Stimulated activated CD4-positive, alpha-beta T cell treated with anti-CD3 and anti-CD28 coated beads, TNF-alpha, amount 100 ng/mL, for 1 hour (primary cell): ENCODE measurements at places on chromosomes 1 and 21.

DNA sequence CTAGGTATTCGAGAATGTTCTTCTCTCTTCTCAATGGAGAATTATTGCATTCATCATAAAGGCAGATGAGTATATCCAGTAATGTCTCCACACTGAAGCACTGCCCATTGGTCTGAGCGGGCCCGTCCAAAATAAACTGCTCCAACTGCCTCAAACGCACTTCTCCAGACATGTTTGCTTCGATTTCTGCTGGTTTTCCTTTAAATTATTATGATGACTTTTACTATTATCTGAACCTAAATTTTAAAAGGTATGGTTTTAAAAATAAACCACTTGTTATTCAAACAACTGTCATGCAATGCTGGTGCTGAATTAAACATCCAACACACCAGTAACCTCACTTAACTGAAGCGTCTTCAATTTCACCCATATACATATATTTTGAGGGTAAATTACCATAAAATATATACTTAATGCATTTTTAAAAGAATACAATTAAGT, 1.3 kb downstream of the CDC42BPA start:
- DNase-seq, result no peak

- no peak for DNase-seq
Observed at GRCh38 chr1:66351913-66352312, 182.0 kb upstream of the SGIP1 start.

DNA sequence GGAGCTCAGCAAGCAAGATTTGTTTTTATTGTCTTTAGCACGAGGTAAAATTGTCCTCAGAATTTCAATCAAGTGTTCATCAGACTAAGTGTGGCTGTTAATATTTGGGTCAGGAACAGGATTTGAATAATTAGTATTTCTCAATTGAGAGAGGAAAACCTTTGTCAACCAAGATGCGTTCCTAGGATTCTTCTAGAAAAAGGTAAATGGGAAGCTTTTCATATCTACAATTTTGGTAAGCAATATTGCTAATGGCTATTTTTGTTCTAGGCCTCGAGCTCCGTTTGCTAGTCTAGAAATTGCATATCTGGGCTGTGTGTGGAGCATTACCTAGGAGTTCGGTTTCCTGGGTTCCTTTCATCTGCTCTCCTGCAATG, 4.1 kb upstream of the PIGV start:
- DNase-seq, result no peak

DNA sequence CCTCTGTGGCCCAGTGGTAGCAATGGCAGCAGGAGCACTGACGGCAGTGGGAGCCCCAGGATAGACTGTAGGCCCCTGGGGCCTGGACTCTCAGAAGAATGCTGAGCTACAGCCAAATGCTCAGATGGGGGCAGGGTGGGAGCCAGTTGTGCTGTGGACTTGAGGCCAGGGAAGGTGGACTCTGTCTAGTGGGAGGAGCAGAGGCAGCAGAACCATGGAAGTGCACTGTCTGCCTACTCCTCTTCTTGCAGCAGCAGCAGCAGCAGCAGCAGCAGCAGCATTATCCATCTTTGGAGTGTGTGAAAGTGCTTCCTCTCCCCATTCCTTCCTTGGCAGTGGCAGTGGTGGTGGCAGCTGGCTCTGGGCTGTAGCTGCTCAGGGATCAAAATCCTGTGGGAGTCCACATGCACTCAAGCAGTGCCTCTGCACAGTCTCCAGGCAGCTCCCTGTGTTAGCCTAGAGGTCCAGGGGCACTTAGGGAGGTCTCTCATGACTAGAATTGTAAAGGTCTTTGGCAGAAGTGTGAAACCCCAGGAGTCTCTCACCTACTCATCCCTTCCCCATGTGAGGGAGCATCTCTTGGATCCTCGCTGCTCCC, 917.9 kb upstream of the B3GALT2 start:
- DNase-seq, result no peak

- DNase-seq, result no peak
Observed at GRCh38 chr1:54666333-54666732, 24.7 kb downstream of the MROH7 start.

DNA sequence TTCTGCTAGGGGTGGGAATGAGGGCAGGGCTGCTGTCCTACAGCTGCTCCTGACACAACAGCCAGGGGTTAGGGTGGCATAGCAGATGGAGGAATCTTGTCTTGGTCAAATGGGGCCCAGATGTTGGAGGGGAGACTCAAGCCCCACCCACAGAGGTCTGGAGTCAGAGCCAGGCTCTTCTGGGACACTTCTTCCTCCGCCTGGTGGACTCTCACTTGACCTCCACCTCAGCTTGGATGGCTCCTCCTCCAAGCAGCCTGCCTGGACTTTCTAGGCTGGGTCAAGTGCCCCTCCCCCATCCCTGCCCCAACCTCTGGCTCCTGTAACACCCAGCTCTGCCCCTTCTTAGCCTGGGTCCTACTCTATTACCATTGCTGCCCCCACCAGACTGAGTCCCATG, 35.5 kb downstream of the EPHA2 start:
- no peak for DNase-seq

DNA sequence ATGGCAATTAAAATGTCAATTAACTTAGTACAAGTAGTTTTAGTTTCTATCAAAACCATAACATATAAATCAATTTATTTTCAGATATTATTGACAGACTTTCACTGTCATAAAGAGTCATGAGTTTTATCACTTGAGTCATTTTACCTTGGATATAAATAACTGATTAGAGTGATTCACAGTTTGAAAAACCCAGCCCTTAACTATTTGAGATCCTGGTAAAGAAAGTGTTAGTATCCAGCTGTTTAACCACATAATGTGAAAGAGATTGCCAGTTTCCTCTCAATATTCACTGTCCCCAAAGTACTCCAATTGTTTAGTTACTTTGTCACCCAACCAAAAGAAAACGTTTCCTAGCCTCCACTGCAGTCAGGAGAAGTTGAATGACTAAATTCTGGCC, 91.3 kb downstream of the UCHL5 start:
- no peak for DNase-seq

DNA sequence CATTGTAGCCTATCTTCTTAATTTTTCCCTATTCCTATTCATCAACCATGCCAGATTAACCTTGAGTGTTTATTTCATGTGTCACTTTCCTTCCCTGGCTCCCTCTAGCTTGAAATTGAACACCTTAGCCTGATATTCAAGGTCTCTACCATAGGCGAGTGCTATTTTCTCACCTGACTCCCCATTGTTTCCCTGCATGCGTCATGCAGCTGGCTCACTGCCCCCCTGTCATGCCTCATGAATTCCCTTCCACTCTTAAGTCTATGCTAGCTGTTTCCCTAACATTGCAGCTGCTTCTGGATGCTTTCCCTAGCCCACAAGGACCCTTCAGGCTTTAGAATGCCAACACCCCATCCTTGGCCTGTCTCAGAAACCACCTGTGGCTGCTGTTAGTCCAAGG, 56.7 kb upstream of the CD1D start:
- no peak for DNase-seq

- DNase-seq, result no peak
Observed at GRCh38 chr1:228283476-228284147, 75.8 kb downstream of the OBSCN start.

DNA sequence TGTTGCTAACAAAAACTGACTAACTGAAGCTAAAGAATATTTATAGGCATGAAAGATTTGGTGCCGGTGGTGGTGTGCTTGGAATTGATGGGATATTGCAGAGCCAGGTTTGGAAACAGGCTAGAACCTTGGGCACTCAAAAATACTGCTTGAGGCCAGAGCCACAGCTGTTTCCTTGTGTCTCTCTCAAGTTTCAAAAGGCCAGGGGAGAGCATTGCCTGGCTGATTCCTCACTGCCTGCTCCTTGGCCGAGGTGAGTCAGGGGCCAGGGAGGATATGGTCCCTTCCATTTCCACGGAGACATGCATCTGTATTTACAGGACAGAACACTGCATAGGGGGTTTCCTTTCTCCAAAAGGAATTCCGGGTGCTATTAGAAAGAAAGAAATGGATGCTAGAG, 36.1 kb upstream of the IVNS1ABP start:
- DNase-seq, result no peak

- no peak for DNase-seq
Observed at GRCh38 chr1:172084876-172085275, 243.6 kb downstream of the DNM3 start.

DNA sequence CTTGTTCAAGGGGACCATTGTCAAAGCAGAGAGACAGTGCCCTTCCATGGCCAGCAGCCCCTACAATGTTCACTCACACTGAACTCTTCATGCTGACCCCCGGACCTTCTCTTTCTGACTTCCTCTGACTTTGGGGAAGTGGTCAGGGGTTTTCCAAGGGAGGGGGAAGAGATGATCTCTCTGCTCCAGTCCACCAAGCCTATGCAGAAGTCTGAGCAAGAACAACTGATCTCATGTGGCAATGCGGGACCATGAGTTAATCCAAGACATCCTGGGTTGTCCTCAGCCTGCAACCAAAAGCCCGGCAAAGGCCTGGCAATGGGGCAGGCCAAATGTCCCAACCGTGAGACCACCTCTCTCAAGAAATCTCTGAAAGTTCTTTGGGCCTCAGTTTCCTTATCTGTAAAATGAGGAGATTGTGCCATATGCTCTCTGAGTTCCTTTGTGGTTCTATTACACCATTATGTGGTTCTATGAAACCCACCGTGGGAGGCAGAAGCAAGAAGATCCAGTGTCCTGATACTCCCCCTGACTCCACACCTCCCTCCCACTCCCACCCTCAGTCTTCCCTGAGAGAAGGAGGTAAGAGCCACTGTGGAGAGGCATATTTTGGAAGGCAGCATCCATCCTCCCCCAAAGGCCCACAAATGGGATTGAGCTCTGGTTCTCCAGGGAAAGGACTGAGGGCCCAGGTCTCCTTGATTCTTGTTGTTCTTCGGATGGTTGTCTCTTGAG, 11.8 kb upstream of the ARHGEF2 start:
- DNase-seq, result no peak

DNA sequence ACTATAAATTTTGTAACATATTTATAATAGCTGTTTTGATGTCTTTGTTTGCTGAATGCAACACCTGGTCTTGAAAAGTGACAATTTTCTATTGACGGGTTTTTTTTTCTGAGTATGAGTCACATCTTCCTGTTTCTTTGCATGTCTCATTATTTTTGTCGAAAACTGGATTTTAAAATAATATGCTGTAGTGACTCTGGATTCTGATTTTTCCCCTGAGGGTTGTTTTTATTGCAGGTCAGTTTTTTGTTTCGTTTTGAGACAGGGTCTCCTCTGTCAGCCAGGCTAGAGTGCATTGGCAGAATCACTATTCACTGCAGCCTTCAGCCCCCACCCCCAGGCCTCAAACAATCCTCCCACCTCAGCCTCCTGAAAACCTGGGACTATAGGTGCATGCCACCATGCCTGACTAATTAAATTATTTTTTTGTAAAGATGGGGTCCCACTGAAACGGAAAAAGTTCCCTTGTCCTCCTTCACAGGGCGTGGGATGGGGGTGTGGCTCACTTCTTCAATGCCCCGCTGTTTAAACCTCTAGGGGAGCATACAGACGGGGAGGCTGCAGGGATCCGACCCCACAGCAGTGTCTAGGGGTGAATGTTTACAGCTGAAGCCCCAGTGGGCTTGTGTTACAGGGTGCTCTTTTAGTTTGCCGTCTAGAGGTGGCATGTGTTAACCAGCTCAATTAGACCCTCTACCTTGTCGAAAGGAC, 11.3 kb upstream of the PPIE start:
- no peak for DNase-seq

- no peak for DNase-seq
Observed at GRCh38 chr1:157496121-157496526, 56.2 kb downstream of the FCRL5 start.

DNA sequence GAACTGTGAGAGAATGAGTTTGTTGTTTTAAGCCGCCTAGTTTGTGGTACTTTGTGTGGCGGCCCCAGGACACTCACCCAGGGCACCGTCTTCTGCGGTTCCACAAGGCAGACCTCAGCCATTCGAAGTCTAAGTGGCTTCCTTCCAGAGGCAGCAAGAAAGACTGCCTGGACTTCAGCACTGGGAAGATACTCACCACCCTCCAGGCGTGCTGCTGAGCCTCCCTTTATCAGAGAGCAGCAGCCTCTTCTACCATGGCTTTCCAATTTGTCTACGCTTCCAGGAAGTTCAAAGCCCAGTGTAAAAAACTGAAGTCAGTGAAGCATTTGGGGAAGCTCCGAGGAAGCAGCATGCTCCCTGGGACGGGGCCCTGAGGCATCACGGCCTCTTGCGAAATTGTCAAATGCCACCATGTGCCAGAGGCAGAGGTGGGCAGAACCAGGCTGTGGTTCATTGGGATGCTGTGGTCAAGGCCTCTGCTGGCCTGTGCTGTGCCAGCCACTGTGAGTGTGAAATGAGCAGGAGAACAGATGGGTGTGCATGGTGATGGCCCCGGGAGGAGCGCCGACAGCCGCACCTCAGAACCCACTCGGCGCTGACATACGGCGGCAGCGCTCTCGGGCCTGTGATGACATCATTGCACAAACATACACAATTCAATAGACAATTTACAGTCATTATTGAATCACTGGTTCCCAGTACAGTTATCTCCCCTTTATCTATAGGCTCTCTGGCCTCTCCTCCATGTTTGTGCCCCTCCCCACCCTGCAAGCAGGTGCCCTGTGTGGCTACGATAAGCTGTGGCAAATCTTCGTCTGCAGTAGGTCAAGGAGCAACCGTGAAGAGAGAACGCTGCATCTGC, 110.4 kb downstream of the PDE9A start:
- no peak for DNase-seq

GRCh38 chr1:42732126-42732680, 7.8 kb downstream of the CLDN19 start:
- DNase-seq, result no peak

GRCh38 chr1:26910343-26911160, 3.2 kb downstream of the NR0B2 start:
- no peak for DNase-seq

- no peak for DNase-seq
Observed at GRCh38 chr1:39671433-39671792, 494 bp downstream of the NT5C1A start.

- DNase-seq, result no peak
Observed at GRCh38 chr1:198498881-198499280, 41.6 kb downstream of the ATP6V1G3 start.

GRCh38 chr1:236417336-236417735, 23.2 kb downstream of the EDARADD start:
- no peak for DNase-seq

DNA sequence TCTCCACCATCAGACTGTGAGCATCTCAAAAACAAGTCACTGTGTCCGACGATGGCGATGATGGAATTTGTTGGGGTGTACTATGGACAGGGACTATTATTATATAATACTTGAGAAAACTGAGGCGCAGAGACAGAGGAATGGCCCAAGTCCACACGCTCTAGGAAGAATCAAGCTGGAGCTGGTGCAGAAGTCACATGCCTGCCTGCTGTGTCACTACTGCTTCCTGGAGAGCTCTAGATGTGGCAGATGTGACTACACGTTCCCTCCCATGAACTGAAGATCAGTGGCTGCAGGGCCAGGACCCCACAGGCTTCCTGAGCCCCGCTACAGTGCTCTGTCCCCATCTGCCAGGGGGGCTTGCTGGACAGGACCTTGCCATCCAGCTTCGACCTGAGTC, 56.9 kb downstream of the TRABD2B start:
- no peak for DNase-seq

- no peak for DNase-seq
Observed at GRCh38 chr1:178397678-178398077, 99.1 kb downstream of the CLEC20A start.

- no peak for DNase-seq
Observed at GRCh38 chr21:42403611-42404231, at the start of gene UBASH3A. Gene UBASH3A (plus strand): TSS chr21:42403902. CDS start chr21:42403946, 44 bp downstream.
